ENCODE measurements at places on chromosomes 7 and 10.

DNA sequence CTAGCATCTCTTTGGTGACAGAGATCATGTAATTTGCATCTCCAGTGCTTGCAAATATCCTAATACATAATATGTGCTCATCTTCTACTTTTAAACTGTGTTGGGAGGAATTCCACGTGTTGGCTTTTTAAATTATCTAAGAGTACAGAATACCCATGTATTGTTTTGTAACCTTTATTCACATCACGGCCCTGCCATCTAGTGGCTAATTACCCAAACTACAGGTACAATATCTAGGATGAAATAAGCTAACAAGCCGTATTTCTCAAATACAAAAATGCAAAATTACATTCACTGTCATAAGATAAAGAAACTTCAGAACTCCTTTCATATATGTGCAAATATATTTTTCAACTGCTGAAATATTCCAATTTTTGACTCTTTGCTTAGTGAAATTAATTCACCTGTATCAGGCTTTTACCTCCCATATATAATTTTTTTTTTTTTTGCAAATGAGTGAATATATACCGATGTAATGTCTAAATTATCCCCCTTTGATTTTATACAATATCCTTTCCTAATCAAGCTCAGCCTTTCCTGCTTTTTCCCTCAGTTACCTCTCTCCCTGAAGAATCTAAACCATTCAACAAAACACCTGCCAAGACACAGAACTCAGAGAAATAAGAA lies 30.3 kb upstream of the LSM8 start:
- no peak for DNase-seq

- no peak for DNase-seq
Observed at GRCh38 chr7:73621168-73622063, 2.9 kb downstream of the MLXIPL start.

GRCh38 chr7:27689591-27690164 lies 27.0 kb upstream of the HIBADH start:
- no peak for DNase-seq

DNA sequence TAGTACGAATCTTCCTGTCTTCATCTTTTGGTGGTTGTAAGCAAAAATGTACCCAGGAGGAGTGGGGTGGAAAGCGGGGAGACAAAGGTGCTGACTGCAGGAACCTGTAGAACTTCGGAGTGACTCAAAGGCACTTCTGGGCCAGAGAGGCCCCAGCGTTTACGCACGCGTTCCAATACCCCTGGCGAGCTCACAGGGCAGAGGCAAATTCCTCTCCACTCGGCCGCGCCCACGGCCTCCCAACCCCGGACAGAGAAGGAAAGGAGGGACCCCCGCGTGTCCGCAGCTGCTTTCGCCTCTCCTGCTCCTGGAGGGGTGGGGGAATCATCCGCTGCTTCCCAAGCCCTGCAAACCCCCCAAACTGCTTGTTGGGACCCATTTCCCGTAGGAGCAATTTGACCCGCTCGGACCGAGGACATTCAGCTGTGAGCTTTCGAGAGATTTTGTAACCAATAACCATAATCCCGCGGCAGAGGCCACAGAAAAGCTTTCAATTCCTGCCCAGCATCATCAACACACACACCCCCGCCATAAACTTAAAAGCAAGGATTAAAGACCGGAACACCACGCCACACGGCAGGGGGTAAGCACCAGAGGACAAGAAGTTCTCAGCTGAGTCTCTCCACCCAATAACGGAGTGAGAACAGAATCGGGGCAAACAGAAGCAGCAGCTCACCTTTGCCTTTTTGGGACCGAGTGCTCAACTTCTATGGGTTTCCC lies 2.3 kb downstream of the IGF2BP3 start:
- no peak for DNase-seq

DNA sequence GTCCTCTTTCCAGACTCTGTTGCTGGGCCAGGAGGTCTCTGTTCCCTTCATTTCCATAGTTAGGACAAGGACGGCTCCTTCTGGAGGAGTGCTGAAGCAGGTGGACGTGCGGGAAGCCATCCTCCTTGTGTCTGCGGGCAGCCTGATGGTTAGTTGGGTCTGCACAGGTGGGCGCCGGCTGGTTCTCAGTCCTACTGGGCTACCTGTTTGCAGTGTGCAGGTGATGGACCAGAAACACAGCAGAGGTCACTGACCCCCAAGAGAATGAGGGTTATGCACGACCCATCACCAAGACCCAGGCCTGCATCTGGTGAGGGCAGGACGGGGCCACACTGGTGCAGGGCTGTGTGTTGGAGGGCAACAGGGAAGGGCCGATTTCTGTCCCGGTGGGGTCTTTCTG lies 7.8 kb downstream of the RARRES2 start:
- no peak for DNase-seq

GRCh38 chr7:68005992-68006391 lies 1009.4 kb downstream of the TYW1 start:
- no peak for DNase-seq

DNA sequence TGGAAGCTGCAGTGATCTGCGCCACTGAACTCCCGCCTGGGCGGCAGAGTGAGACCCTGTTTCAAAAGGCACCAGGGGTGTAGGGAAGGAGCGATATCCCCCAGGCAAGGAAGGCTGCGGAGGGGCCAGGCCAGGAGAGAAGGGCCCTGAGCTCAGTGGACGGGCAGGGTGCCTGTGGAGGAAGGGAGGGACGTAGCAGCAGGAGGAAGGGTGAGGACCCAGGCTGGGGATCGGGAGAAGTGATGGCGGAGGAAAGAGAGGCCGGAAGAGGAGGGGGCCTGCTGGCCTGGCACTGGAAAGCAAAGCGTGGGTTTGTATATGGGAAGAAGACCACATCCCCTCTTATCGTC lies 45.6 kb downstream of the ALOX5 start:
- no peak for DNase-seq

DNA sequence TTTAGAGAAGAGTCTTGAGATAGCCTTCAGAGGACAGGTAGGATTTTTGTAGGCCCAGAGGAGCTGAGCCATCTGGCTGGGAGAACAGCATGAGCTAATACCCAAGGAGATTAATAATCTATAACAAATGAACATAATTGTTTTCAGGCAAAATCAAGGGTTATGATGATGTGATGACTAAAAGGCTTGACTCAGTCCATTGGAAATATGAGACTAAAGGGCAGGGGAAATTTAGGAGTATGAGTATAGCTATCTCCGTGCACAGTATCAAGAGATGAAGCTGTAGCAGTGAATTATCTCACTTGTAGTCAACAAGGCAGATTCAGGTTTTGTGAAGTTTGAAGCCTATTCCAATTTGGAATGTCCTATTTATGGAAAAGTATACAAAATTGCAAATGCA lies 40.1 kb downstream of the CSTF2T start:
- DNase-seq, result no peak

GRCh38 chr10:69068549-69068948 lies 19.4 kb upstream of the SRGN start:
- DNase-seq, result no peak

DNA sequence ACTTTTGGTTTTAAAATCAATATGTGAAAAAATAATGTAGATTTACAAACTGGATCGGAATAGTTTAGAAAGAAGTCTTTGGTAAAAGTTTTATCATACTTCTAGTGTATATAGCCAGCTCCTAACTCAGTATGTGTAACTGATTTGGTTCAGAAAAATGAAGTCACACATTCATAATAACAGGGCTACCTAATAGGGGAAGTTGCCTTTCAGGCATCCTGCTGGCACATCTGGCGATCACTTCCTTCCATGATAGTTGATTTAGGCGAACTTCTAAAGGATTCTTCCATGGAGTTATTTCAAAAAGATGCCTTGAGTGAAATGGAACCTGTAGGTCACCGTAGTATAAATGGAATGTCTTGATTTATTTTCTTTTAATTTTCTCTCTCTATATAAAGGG lies 69.1 kb downstream of the SHH start:
- DNase-seq, result no peak

GRCh38 chr10:123145542-123146012 lies 2.4 kb upstream of the HMX2 start:
- DNase-seq, result no peak

DNA sequence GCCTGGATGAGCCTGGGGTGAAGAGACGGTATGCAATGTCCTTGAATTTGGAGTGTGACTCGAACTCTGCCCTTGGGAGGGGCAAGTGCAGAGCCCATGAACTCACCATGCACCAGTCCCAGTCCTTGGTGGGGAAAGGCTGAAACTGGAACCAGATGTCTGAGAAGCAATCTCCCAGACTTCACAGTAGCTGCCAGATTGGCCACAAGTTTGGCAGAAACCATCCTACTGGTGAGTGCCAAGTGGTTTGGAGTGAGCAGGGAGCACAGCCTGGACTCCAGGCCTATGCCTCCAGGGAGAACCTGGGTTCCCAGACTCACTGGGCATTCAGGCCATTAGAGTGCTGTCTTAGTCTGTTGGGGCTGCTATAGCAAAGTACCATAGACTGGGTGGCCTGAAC lies 99.6 kb upstream of the LYZL1 start:
- DNase-seq, result no peak

DNA sequence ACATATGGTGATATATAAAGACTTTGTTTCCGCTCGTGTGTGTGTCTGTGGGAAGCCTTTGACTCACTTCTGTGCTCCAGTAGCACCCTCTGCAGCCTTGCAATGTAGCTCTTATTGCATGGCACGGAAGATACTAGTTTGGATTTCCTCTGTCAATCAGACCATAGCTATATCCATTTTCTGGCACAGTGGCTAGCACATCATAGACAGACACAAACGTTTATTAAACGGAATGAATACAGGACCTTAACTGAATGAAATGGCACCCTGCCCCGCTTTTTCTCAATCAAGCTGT lies 124.0 kb upstream of the PTPN20 start:
- no peak for DNase-seq

- DNase-seq, result no peak
Observed at GRCh38 chr7:96179341-96179740, 142.6 kb downstream of the SLC25A13 start.

- no peak for DNase-seq
Observed at GRCh38 chr10:60488111-60488669, 98.5 kb upstream of the ANK3 start.

GRCh38 chr10:653991-654646 lies 35.3 kb downstream of the DIP2C start:
- DNase-seq, result no peak

DNA sequence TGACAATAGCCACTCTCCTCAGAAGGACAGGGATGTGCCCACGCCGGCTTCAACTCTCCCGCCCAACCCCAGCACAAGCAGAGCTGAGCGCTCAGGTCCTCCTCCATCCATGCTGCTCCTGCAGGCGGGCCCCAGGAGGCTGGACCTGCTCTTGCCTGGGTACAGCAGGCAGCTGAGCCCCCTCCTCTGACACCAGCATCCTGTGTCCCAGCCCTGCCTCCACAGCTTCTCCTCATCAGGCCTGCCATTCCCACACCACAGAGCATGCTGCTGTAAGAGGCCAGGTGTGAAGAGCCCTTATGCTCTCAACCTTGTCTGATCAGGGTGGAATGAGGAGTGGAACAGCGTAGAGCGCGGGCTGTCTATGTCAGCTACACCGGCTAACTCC lies 302.2 kb downstream of the PTPRN2 start:
- DNase-seq, result no peak

DNA sequence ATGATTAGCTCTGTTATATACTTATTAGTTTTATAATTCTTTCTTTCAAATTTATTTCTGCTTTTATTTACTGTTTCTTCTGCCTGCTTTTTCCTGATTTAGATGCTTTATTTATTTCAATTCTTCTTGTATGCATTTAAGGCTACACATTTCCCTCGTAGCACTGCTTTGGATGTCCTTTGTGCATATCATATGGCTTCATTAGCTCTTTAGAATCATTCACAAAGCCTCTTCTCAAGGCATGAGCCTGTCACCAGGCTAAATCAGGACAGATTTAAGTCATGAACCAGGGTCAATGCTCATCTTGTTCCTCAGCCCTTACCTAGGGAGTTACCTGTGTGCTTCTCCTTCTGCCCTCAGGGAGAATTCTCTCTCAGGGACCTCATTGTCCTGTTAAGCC lies 56.3 kb downstream of the BAMBI start:
- no peak for DNase-seq

DNA sequence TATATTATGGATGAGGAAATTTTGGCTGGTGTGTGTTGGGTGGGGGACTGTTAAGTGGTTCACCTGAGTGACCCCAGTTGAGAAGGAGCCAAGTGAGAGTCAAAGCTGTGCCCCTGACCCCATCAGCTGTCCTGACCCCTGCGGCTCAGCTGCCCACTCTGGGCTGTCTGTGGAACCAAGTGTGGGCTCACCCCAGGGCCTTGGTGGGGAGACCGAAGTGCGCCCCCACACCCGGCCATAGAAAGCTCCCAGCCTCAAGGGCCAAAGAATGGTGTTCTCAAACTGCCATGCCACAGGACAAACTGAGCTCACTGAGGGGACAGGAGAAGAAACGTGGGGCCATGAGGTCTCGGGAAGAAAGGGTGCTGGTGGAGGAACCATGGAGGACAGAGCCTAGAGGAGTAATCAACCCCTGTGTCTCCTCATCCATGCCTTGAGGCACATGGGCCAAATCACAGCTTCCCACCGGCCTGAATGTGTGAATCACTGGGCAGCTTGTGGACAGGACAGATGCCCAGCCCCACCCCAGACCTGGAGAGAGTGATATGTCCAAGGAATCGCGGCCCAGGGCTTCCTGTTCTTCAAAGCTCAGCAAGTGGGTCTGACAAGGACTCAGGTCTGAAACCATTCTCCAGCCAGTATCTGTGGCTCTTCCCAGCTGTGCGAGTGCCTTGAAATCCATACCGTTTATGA lies 86.2 kb upstream of the CACUL1 start:
- no peak for DNase-seq

- no peak for DNase-seq
Observed at GRCh38 chr7:76071316-76072242, 23.7 kb downstream of the MDH2 start.

DNA sequence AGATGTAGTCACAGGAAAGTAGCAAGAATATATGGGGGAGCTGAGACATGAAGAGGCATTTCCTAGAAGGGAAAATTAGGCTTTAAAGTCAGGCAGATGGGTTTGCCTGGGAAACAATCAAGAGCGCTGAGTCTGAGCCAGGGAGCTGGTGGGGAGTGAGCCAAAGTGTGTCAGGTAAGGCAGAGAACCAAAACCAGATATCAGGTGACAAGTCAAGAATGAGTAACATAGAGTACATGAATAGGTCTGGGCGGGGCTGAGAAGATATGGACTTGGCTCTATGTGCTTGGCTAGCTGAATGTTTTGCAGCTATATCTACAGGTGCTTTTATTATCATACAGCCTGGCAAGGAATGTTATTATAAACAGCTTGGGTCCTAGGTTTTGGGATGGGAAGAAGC lies 49.3 kb downstream of the GPR141 start:
- DNase-seq, result no peak

DNA sequence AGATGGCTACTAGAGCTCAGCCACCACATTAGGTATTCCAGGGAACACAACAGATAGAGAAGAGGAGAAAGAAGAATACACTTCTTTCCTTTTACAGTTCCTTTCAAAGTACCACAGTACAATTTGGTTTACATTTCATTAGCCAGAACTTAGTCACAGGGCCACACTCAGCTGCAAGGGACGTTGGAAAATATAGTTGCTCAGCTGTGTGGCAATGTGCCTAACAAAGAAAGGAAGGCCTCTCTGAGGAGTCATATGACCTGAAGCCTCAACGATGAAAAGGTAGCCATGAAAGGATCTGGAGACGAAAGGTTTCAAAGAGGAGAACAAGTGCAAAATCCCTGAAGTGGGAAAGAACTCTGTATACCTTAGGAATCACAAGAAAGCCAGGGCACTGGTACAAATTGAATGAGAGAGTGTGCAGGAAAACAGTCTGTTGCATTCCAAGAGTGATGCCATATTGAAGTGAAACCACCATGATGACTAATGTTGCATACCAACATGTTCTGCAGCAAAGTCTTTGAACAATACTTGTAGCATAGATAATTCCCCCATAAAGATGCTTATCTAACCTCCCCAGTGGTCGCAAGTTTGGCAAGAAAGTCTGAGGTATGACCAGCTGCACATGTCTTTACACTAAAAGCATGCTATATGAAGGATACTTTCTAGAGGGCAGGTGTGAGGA lies 278.9 kb downstream of the HPSE2 start:
- DNase-seq, result no peak
